Activated CD4-positive, alpha-beta T cell treated with anti-CD3 and anti-CD28 coated beads for 36 hours (primary cell): ENCODE measurements at places on chromosomes 4 and X.

DNA sequence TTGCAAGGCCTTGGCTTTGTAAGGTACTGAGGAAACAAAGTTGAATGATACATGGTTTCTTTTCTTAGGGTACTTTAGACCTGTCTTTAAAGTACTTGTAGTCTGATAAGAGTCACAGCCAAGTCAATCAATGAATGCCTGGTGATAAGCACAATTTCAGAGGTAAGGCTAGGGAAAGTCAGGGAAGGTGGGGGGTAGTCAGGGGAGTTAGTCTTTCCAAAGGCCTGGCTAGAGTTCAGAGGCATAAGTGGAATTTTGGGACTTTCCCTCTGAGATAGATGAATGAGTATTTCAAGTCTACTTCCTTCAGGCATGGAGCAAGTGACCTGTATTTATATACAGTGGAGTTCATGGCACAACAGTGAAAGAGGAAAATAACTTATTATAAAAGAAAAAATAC is 78.3 kb downstream of the SLC4A4 start:
- DNase-seq, result no peak

DNA sequence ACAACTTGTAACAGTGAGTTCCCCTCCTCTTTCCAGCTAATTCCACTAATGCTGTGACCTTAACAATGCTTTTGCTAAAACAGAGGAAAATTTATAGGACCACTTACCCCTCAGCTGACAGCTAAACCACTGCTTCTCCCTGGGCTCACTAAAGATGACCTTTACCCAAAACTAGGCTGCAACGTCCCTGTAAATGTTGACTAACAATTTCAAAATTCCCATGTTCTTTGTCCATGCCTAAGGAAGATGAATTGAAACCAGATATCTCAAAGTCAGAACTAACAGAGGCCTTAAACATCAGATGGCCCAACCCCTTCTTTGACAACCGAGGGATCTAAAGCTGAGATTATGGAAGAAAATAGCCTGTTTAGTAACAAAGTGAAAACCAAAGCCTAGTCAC is 32.5 kb downstream of the AFAP1 start:
- no peak for DNase-seq

- no peak for DNase-seq
These were observed 2.1 kb downstream of the C4orf54 start for GRCh38 chr4:99655308-99656081.

DNA sequence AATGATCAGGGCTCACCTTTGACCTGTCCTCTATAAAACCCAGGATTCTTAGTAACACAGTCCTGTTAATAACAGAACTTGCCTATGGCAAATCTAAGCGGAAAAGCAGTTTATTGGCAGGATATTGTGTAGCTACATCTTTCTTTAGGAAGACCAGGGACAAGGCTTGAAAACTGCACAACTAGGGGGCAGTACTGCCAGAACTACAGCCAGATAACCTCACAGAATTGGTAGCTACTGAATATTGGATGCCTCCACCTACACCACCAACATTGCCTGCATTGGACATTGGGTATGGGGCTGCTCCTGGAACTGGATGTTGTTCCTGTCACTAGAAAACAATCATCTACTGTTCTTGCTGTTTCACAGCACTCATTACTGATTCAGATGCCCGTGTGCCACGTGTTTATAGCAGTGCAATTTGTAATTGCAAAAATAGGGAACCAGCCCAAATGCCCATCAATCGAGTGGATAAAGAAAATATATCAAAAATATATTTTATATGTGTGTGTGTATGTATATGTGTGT is 47.4 kb downstream of the REPS2 start:
- DNase-seq, result no peak

DNA sequence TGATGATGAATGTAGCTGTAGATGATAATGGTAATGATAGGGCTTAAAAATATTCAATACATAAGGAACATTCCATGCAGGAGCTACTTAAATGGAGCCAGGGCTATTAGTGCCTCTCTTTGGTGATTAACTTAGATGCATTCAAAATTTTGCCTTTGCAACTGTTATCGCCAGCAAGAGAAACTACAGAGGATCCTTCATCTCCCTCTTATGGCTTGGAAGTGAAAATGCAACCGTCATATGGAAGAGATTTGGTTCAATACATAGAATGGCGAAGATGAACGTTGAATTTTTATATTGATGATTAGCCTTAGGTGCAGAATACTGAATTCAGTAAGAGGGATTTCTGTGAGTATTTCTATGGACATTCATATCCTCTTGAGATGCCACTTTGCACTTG is 134.5 kb upstream of the NLGN4X start:
- DNase-seq, result no peak

- DNase-seq, result no peak
These were observed 62.7 kb upstream of the GDPD2 start for GRCh38 chrX:70360366-70360765.

- DNase-seq, result peak; percentile 42
These were observed 19.6 kb upstream of the PLXNB3 start for GRCh38 chrX:153744210-153745066.

DNA sequence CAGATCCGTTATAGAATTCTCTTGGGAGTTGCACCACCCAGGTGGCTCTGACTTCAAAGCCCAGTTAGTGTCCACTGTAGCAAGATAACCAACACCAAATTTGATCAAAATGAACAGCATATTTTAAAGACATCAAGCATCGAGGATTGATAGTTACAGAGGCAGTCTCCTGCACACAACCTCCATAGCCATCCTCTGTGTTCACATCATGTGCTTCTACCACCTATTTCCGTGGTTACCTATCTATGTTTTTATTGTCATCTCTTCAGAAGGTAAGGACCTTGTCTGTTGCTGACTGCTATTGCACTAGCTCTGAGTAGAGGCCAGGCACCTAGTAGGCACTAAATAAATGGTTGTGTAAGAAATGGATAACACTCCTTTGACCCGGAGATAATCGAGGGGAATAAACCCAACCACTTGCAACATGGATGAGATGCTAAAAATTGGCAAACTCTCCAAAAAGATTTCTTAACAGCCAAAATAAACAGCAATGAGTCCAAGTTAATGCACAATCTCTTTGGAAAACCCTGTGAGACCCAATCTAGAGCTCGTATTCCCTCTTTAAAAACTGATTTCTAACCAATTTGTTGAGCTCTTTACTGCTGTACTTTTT is 14.7 kb upstream of the C1QTNF7 start:
- no peak for DNase-seq

- no peak for DNase-seq
These were observed 208.5 kb downstream of the INPP4B start for GRCh38 chr4:142637614-142638013.

GRCh38 chr4:181264893-181265292 is 978.3 kb upstream of the TENM3 start:
- DNase-seq, result no peak

- DNase-seq, result no peak
These were observed 19.7 kb upstream of the MAB21L2 start for GRCh38 chr4:150562250-150562649.

DNA sequence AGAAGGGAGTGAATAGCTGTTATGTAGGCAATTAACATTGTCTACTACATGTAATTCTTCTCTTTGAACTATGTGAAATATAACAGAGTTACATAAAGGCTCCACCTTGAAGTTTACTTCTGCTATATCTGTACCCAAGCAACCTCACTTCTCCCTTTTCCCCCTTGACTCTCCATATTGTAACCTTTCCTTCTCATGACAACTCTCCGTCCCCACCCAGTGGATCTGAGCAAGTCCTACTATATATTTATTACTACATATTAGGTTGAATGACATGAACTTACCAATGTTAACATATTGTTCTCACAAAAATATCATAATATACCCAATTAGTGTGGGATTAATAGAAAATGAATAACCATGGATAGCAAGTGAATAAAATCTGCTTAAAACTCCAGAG is 93.2 kb upstream of the ATP8A1 start:
- DNase-seq, result peak; percentile 27

GRCh38 chr4:159966746-159967145 is 863.9 kb downstream of the RAPGEF2 start:
- no peak for DNase-seq

GRCh38 chrX:9180623-9181022 is 146.7 kb upstream of the FAM9B start:
- DNase-seq, result peak; percentile 6

DNA sequence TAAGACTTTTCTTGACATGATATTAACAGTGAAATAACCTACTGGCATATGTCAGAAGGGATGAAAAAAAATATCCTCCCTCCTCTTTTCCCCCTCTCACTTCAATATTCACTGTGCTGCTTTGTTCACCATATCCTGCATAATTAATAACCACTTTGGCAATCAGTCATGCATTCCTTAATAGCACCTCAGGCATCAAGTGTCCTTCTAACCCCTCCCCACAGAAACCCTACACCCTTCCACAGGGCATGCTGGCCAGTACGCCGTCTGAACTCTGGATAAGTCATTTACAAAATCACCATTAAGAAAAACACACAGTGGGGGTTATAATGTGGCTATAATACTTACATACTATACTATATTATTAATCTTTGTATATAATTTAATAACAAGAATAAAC is 165.9 kb downstream of the PDGFC start:
- DNase-seq, result no peak

DNA sequence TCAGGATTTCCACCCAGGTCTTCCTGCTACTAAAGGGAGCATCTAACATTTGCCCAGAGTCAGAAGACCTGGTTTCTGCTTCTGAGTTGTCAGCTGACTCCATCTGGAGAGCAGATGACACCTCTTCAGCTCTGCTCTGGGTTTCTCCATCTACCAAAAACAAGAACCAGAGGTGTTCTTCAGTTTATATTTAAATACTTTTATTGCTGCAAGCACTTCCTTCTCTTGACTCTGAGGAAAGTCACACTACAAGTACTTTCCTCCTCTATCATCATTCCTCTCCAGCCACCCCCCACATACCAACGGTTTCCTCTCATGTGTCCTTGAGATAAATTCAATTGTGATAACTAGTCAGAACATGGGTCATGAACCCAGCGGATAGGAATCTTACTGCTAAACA is 88.4 kb downstream of the PPP3CA start:
- DNase-seq, result no peak

GRCh38 chrX:114797494-114797893 is 213.6 kb downstream of the HTR2C start:
- DNase-seq, result no peak

- no peak for DNase-seq
These were observed 406.8 kb downstream of the STIM2 start for GRCh38 chr4:27267339-27267969.

DNA sequence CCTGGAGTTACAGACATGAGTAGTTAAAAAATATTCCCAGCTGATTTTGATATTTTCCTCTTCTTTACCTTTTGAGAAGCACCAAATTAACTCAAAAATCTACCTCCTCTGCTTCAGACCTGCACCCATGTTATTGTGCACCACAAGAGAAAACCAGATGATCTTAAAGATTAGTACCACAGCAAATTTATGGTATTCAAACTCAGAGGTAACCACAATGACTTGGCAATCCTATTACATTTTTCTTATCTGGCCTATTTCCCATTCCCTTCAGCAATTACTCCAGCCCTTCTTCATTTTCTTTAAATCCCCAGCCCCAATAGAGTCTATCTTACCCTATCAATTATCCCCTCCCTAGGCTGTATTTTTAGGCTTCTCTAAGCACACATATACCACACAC is 535.1 kb downstream of the FAT4 start:
- no peak for DNase-seq

GRCh38 chr4:114827651-114828050 is 229.0 kb downstream of the UGT8 start:
- no peak for DNase-seq

DNA sequence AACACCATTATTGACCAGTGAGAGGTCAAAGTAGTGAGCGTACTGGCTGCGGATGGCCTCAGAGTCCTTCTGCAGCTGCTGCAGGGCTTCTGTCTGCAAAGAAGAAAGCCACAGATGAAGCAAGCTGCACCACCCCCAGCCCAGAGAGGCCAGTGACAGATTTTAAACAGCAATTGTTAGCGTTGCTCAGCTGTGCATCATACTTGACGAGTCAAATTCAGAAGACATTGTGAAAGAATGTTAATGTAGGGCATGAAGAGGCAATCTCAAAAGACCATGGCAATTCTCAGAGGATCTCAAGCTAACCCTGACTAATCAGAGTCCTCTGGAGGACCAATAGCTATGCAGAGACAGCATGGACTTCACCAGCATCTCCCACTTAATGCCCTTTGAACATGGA is 16.6 kb downstream of the DKC1 start:
- no peak for DNase-seq

DNA sequence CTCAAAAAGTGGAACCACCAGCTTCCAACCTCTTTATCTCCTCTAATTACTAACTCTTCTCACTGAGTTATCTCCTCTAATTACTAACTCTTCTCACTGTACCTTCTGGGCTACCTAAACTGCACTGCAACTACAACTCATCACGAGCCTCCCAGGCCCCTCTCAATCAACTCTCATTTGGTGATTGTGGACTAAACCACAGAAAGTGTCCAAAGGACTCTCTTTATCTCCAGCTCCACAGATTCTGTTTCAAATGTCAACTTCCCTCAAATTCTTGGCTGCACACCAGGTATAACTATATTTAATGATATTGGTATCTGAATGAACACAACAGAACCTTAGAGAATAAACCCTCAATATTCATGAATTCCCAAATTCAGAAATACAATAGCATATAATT is 182.9 kb downstream of the MAML3 start:
- no peak for DNase-seq
